ENCODE measurements at places on chromosomes 1 and 21. TPM values are rescaled to one million over a fixed set of nuclear protein-coding genes. Genes with fewer than 3 reads are reported as not detected.

GRCh38 chr1:116712510-116712909 is 41.7 kb upstream of the CD2 start:
- H3K4me1 ChIP-seq = no peaks in the 10 kb centered on the region
- no peak overlapping the region for H3K4me3 ChIP-seq
- H3K27ac ChIP-seq = no peak overlapping the region
- no peak for DNase-seq

Gene CHI3L1
- total RNA-seq = 426 TPM

- DNase-seq = no peak
- no peaks in the 10 kb centered on the region for H3K4me1 ChIP-seq
- H3K36me3 ChIP-seq = no peaks in the 10 kb centered on the region
- H3K4me3 ChIP-seq = no peak overlapping the region
- no peak overlapping the region for H3K27ac ChIP-seq
- no peaks in the 10 kb centered on the region for H3K27me3 ChIP-seq
Measured at GRCh38 chr1:15225461-15225860, 21.6 kb upstream of the FHAD1 start.

- no peaks in the 10 kb centered on the region for H3K27me3 ChIP-seq
- no peak overlapping the region for H3K4me3 ChIP-seq
- H3K27ac ChIP-seq = no peak overlapping the region
Measured at GRCh38 chr1:165686971-165687433, 11.4 kb downstream of the ALDH9A1 start.

- DNase-seq = no peak
- H3K4me3 ChIP-seq = no peak overlapping the region
Measured at GRCh38 chr1:65372557-65372956, 47.9 kb upstream of the LEPR start.

DNA sequence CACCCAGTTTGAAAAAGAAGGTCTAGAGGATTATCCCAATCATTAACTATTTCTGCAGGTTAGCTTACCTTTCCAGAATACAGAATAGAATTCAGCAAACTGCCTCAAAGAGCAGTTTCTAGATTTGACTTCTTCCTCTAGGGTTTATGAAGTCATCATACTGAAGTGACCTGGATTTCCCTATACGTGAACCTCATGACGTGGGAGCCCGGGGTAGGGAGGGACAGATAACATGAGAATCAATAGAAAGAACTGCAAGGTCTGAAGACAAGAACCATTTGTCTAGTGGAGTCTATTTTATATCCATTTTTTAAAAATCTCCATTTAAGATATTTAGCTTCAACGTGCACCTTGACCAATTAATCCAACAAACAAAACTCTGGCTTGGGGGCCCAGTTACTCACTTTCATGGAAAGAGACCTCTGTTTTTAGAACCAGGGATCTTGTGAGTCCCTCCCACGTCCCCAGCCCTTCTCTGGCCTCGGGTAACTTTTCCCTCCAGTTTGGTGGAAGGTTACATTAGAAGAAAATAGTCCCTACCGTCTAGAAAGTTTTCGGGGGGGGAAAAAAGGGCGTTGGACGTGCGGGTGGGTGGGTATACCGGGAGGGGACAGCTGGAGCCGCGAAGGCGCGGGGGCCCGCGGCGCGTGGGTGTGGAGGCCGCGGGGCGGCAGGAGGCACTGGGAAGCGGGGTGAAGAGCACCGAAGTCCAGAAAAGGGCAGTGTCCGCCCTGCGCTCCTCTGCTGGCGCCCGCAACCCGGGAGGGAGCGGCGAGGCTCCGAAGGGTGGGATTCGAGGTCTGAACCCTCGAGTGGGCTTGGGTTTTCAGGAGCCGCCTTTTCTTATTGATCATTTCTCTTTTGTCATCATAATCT is 13.8 kb upstream of the POGZ start:
- peak overlapping the region; percentile 72 for H3K4me3 ChIP-seq
- peak overlapping the region; percentile 83 for H3K27ac ChIP-seq
- DNase-seq = no peak
- no peaks in the 10 kb centered on the region for H3K27me3 ChIP-seq
- no peaks in the 10 kb centered on the region for H3K36me3 ChIP-seq
- no peaks in the 10 kb centered on the region for H3K4me1 ChIP-seq

DNA sequence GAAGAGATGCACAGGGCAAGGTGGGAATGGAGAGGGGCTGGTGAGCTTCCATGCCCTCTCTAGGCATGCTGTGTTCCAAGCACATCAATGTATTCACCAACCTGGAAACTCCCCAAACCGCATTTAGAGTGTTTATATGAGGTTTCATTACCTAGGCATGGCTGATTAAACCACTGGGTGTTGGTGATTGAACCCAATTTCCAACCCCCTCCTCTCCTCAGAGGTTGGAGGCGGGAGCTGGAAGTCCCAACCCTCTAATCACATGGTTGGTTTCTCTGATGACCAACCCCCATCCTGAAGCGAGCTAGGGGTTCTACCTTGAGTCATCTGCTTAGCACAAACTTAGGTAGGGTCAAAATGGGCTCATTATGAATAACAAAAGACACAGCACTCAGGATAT is 3.0 kb upstream of the PPIE start:
- no peak overlapping the region for H3K27ac ChIP-seq
- peaks cover 7% of the 10 kb centered on the region for H3K4me1 ChIP-seq
- DNase-seq = no peak
- no peaks in the 10 kb centered on the region for H3K36me3 ChIP-seq

Gene FAM78B
- 3.2 TPM for total RNA-seq

DNA sequence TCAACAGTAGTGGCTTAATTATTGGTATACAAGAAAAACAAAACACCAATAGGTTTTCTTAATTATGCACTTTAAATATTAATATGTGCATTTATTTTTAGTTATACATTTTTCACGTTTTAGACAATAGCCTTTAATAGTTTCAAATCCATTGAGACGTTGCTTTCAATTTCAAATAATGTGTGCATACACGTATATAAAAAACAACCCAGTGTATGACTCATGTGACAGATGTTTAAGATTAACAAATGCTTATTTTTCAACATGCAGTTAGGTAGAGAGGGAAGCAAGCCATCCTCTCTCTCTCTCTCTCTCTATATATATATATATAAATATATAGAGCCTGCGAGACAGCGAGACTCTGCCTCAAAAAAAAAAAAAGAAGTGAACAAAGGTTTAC is 24.3 kb downstream of the EYA3 start:
- DNase-seq = no peak
- no peaks in the 10 kb centered on the region for H3K36me3 ChIP-seq
- no peaks in the 10 kb centered on the region for H3K27me3 ChIP-seq
- no peaks in the 10 kb centered on the region for H3K4me1 ChIP-seq
- no peak overlapping the region for H3K4me3 ChIP-seq

DNA sequence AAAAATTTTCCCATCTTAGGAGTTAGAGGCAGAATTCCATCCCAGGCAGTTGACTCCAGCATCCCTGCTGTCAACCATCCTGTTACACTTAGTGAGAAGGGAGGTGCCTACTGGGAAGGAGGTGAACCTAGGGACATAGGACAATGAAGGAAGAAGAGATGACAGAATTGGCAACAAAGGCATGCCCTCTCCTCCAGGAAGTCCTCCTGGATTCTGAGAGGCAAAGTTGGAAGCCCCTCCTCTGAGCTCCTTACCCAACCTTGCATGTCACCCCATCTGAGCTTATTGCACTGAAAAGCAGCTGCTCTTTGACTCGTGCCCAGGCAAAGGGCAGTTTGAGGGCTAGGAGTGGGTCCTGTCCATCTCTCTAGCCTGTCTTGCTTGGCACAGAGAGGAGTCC is 66.9 kb downstream of the PAX7 start:
- H3K27ac ChIP-seq = no peak overlapping the region
- no peak for DNase-seq
- no peaks in the 10 kb centered on the region for H3K4me1 ChIP-seq
- H3K27me3 ChIP-seq = peaks cover 75% of the 10 kb centered on the region

DNA sequence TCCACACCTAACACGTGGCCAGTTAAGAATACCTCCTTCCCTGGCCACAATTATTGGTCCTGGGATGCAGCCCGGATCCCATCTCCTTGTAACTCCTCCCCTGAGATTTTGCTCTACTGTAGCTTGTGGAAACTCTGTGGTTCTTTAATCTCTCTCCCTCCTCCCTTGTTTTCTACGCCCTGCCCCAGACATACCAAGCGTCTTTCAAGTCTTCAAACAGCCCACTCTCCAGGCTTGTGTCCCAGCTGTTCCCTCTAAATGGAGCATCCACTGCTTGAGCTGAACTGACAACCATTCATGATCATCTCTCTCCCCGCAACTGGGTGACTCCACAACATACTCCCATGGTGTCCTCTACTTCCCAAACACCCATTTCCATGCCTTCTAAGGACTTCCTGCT is 111.6 kb downstream of the SIPA1L2 start:
- no peak for DNase-seq
- H3K27me3 ChIP-seq = no peaks in the 10 kb centered on the region
- H3K4me1 ChIP-seq = no peaks in the 10 kb centered on the region
- no peaks in the 10 kb centered on the region for H3K36me3 ChIP-seq
- no peak overlapping the region for H3K4me3 ChIP-seq
- no peak overlapping the region for H3K27ac ChIP-seq

DNA sequence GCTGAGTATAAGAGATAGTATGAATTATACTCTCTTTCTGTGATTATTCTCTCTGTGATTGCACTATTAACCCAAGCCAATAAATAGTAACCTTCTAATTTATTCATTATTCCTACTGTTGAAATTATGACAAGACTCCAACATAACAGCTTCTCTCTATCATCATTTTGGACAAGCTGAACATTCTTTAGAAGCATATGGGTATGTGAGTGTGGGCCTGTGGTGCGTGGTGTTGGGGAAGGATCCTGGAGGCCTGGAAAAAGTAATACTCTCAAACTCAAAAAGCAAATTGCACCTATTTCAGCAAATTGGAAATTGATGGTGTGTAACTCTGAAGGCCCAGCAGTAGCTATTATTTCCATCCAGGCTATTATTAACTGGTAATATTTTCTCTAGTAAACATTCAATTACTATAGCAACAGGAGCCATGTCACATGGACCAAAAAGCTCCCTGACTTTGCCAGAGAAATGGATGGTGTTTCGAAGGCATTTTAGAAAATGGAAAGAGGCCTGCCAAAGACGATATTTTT is 502.8 kb downstream of the LTN1 start:
- no peak overlapping the region for H3K4me3 ChIP-seq
- H3K4me1 ChIP-seq = no peaks in the 10 kb centered on the region
- H3K36me3 ChIP-seq = no peaks in the 10 kb centered on the region
- no peak for DNase-seq

GRCh38 chr1:2943686-2944260 is 77.5 kb upstream of the ACTRT2 start:
- no peaks in the 10 kb centered on the region for H3K4me1 ChIP-seq
- no peaks in the 10 kb centered on the region for H3K27me3 ChIP-seq
- H3K36me3 ChIP-seq = no peaks in the 10 kb centered on the region

- H3K36me3 ChIP-seq = no peaks in the 10 kb centered on the region
- H3K4me1 ChIP-seq = no peaks in the 10 kb centered on the region
- H3K27me3 ChIP-seq = no peaks in the 10 kb centered on the region
- no peak overlapping the region for H3K4me3 ChIP-seq
- peak overlapping the region; percentile 22 for H3K27ac ChIP-seq
Measured at GRCh38 chr21:39422527-39423241, 22.9 kb downstream of the LCA5L start.

DNA sequence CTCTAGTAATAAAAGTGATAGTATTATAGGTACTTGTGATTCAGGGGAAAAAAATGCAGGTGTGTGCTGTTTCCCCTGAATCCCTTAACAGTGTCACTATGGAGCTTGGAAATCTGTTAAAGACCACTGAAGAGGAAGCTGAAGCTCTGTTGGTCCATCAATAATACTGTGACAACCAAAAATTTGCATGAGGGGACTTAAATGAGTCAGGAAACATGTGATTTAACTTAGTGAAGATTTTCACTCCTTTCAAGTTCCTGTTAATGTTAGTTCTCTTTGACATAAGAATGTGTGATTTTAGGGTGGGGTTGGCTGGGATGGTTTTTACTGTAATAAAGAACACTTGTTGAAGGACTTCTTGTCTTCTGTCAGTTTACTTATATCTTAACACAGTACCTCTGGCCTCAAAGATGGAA is 32.0 kb downstream of the VANGL2 start:
- H3K4me1 ChIP-seq = no peaks in the 10 kb centered on the region
- no peaks in the 10 kb centered on the region for H3K36me3 ChIP-seq
- no peak overlapping the region for H3K4me3 ChIP-seq
- no peaks in the 10 kb centered on the region for H3K27me3 ChIP-seq
- DNase-seq = no peak

Gene ARTN
- 1.8 TPM for total RNA-seq

GRCh38 chr1:183319051-183319450 is 99.1 kb downstream of the NMNAT2 start:
- no peaks in the 10 kb centered on the region for H3K27me3 ChIP-seq
- H3K36me3 ChIP-seq = no peaks in the 10 kb centered on the region
- no peaks in the 10 kb centered on the region for H3K4me1 ChIP-seq

DNA sequence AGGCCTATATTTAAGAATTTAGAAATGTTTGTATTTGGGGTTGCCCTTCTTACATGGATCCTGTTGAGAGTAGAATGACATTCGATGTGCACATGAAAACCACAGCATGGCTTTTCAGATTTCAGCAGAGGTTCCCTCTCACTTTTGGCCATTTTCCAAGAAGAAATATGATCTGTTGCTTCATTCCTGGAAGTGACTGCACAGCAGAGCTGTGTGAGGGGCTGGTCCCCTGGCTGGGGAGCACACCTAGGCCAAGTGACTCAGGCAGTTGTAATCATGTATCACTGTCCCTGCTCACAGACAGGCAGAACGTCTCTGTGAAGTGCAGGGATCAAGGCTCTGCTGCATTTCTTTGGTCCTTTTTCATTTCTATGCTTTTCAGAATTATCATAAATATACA is 32.3 kb downstream of the AGT start:
- no peaks in the 10 kb centered on the region for H3K4me1 ChIP-seq
- H3K4me3 ChIP-seq = no peak overlapping the region
- no peak for DNase-seq
- no peak overlapping the region for H3K27ac ChIP-seq
- H3K36me3 ChIP-seq = peaks cover 6% of the 10 kb centered on the region

GRCh38 chr1:204314893-204315658 is 44.7 kb downstream of the PLEKHA6 start:
- peak overlapping the region; percentile 65 for H3K27ac ChIP-seq
- no peaks in the 10 kb centered on the region for H3K36me3 ChIP-seq
- DNase-seq = no peak
- no peaks in the 10 kb centered on the region for H3K27me3 ChIP-seq

All from breast epithelium (tissue), 4 donors.